ENCODE measurements at places on chromosomes 4 and X.
A peak's percentile ranks its signal among the peaks of the same experiment; 100 is the strongest.

GRCh38 chrX:56382278-56382677 is 150.1 kb downstream of the KLF8 start:
- DNase-seq = no peak

DNA sequence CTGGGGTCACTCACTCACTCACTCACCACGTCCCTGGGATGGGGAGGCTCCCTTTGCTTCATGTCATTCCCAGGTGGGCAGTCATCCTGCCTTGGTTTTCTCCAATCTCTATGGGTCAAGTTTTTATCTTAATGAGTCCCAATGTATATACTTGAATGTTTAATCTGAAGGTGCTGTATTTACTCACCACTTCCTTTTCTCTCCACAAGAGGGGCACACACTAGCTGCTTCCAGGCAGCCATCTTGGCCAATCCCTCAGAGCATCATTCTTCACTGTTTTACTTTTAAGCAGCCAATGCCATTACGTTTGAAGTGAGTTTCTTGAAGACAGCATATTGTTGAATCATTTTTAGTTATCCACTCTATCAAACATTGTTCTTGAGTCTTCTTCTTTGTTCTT is 153.4 kb upstream of the ARSJ start:
- DNase-seq = no peak

DNA sequence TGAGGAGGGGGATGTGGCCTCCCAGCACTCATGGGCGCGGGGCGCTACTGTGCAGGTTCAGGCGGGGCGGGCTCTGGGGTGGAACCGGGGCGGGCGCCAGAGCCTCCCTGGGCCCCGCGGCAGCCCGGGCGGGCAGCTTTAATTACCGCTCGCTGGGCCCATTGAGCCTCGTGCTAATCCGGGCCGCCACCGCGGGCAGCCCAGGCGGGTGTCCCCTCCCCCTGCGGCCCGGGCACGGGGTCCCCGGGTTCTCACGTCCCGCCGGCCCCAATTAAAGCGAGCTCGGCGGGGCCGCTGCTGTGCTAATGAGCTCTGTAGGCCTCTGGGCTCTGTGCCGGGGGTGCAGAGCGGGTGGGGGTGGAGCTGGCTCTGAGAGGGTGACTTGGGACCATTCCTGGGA is 22.8 kb upstream of the FGFR3 start:
- no peak for DNase-seq

DNA sequence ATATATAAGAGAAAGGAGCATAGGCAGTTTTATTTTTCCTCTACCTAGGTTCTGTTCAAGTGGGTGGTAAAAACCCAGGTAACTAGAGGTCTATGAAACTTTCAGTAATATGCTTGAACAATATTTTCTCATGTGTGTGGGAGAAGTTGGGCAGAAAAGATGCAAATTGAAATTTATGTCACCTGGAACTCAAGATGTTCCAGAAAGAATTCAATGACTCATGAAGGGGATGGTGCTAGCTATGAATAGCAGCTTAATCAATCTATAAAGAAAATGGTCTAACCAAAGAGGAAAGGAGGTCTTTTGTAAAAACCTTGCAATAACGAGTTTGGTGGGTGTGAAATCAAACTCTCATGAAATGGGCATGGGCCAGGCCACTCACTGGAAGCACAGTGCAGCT is 263.8 kb downstream of the INPP4B start:
- no peak for DNase-seq

GRCh38 chrX:103817502-103817901 is 14.6 kb downstream of the RAB9B start:
- peak; percentile 14 for DNase-seq

- no peak for DNase-seq
These were observed 146.8 kb upstream of the USP9X start for GRCh38 chrX:40938423-40938822.

DNA sequence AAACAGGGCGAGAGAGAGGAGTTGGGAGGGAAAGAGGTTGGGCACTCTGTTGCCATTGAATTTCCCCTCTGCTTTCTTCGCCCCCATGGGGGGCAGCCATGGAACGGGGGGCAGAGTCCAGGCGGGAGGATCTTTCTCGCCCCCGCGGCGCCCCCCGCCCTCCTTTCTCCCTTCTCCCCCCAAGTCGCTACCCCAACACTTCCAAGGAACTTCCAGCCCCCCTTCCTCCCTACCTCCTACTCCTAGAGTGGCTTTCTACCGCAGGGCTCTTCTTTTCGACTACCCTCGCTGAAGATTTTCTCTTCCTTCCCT is 594 bp upstream of the STAG2 start:
- DNase-seq = no peak

DNA sequence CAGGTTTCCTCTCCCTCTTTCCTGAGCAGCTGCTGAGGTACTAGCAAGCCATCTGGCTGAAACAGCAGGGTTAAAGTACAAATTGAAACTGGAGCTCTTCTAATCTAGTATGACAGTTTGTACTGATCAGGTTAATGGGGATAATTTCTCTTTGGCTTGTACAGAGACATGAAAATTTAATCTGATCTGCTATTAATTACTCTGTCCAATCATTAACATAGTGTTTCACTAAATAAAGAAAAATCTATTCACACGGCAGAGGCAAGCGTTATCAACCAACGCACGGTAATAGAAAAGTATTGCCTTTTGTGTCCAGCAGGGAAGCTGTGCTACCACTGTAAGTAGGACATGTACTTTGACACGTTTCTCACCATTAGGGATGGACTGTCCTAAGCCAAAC is 71.1 kb downstream of the IGSF1 start:
- no peak for DNase-seq

DNA sequence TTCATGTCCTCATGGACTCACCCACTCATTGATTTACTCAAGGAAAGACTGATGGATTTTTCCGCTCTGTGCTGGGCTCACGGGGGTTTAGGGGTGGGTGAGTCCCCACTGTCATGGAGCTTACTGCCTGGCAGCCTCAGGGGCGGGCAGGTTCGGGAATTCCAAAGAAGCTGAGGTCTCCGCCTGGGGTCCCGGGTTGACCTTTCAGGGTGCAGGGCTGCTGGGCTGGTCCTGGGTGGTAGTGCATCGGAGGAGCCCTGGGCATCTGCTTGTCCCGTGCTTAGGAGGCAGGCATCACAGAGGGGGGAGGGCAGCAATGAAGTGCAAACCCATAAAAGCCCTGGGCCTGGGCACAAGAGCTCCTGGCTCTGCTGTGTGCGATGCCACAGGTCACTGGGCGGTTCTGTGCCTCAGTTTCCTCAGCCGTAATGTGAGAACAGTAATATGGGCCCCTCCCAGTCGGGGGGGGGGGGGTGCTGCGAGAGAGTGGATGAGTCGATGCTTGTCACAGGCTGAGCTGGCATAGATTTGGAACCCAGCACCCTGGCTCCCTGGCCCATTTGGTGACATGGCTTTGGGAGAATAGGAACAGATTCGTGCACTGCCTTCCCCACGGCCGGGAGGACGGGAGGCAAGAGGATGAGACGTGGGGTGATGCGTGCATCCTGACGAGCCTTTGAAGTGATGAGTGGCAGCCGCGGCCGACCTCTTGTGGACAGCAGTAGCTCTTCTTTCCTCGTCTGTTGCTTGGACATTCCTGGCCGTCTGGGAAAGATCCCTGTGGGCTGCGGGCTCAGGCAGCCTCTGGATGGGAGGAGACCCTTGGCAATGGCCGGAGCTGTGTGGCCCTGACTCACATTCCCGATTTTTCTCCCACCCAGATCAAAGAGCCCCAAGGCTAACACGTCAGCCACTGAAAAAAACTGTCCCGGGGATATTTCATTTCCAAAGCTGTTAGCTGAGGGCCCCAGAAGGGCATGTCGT is 42.0 kb downstream of the PSAPL1 start:
- no peak for DNase-seq

DNA sequence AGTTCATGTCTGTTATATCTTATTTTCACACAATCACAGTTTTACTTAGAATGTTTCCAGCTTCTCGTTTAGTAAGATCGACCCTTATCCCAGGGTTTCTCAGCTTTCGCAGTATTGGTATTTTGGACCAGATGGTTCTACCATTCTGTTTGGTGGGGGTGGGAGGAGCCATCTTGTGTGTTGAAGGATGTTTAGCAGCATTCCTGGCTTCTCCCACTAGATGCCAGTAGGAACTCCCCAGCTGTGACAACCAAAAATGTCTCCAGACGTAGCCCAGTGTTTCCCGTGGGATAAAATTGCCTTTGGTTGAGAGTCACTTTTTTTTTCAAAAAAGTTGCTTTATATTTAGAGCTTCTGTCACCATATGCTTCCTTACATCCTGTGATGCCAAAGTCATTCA is 90.9 kb upstream of the TLR2 start:
- no peak for DNase-seq

GRCh38 chr4:163748449-163748848 is 254.0 kb downstream of the TMA16 start:
- no peak for DNase-seq

- DNase-seq = no peak
These were observed 11.8 kb downstream of the KIF4A start for GRCh38 chrX:70301716-70302115.

DNA sequence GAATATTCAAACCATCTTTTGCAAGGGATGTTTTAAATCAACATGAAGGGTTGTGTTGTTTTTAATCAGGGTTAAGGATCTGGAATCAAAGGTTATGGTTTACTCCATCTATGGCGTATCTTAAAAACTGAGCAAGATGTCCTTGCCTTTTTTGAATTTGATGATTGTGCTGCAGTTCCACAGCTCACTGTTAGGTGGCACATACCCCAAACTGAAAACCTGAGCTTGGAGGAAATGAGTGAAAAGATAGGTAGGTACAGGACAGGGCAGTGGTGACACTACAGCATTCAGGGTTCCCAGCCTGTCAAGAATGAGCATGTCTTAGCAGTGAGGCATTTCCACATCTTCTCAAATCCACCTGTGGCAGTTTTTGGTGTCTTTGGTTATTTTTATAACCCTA is 13.1 kb upstream of the EOLA1 start:
- DNase-seq = no peak

GRCh38 chrX:100072336-100072735 is 337.7 kb downstream of the PCDH19 start:
- no peak for DNase-seq

DNA sequence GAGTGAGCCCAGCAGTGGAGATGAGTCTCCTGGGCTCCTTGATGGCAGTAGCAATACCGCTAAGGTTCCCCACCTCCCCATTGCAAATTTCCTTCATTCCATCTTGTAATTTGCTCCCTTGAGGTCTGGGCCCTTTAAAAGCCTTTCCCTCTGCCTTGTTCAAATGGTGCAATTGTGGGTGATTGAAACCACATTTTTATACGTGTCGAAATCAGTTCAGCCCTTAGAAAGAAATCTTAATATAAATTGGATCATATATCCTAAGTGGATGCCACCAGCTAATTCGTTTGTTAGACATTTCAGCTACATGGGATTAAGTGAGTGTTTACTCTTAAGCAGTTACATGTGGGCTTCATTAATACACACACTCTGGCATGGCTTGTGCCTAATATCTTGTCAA is 68.6 kb downstream of the NHS start:
- no peak for DNase-seq

All from left renal pelvis (tissue), 4 donors.